ENCODE measurements at places on chromosomes 1 and 21.

DNA sequence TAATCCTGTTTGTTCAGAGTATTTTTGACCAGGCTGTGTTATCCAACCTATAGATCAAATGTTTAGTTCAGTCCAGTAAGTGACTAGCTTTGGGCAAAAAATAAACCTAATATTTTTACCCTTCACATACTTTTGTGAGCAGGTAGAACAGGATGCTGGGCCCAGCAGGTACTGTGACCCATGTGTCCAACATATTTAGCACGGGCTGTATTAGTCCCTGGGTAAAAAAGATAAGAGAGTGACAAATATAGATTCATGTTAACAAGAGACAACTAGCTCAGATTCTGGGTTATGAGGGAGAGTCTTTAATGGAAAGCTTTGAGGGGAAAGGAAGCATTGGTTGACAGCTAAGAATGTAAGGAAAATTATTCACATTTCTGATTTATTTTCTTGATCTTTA, 43.1 kb downstream of the OLFM3 start:
- H3K4me1 ChIP-seq = no peaks in the 10 kb centered on the region
- no peaks in the 10 kb centered on the region for H3K36me3 ChIP-seq
- H3K4me3 ChIP-seq = no peak overlapping the region
- no peak for DNase-seq

- no peaks in the 10 kb centered on the region for H3K27me3 ChIP-seq
- H3K27ac ChIP-seq = no peak within 1 kb of the TSS
- H3K4me3 ChIP-seq = peak within 1 kb of the TSS; percentile 60
- no peaks in the 10 kb centered on the region for H3K4me1 ChIP-seq
- H3K36me3 ChIP-seq = no peaks in the 10 kb centered on the region
Measured at GRCh38 chr1:22710701-22711049, at the start of gene EPHB2. EPHB2 (plus strand) TSS chr1:22710839; CDS start chr1:22710983, 144 bp downstream.

GRCh38 chr1:46556822-46557221, 5.4 kb upstream of the KNCN start:
- no peaks in the 10 kb centered on the region for H3K27me3 ChIP-seq
- no peak overlapping the region for H3K27ac ChIP-seq
- H3K4me1 ChIP-seq = no peaks in the 10 kb centered on the region
- H3K36me3 ChIP-seq = no peaks in the 10 kb centered on the region

- no peak for DNase-seq
- no peaks in the 10 kb centered on the region for H3K36me3 ChIP-seq
- no peaks in the 10 kb centered on the region for H3K27me3 ChIP-seq
Measured at GRCh38 chr1:202023001-202023433, 12.6 kb downstream of the ELF3 start.

GRCh38 chr1:183106746-183107145, 79.3 kb upstream of the LAMC2 start:
- no peak overlapping the region for H3K27ac ChIP-seq
- peaks cover 3% of the 10 kb centered on the region for H3K4me1 ChIP-seq
- H3K27me3 ChIP-seq = no peaks in the 10 kb centered on the region
- DNase-seq = no peak
- no peak overlapping the region for H3K4me3 ChIP-seq

- no peak overlapping the region for H3K27ac ChIP-seq
- no peaks in the 10 kb centered on the region for H3K27me3 ChIP-seq
Measured at GRCh38 chr1:222347627-222348026, 200.3 kb downstream of the HHIPL2 start.

DNA sequence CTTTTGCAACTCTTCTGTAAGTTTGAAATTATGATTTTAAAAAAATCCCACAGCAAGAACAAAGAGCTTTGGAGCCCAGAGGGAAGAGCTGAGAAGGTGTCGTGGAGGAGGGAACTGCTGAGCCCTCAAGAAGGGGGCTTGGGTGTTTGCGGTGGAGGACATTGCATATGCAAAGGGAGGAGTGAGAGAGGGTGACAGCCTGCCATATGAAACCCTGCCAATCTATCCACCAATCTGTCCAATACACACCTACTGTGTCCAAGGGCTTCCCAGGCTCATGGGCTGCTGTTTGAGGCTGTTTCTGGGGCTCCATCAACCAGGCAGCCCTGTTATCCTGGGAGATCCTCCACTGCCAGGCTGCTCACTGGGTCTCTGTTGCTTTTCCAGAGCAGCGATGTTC, 15.2 kb downstream of the WNT4 start:
- no peaks in the 10 kb centered on the region for H3K36me3 ChIP-seq
- H3K27me3 ChIP-seq = no peaks in the 10 kb centered on the region
- no peak overlapping the region for H3K27ac ChIP-seq
- DNase-seq = no peak

DNA sequence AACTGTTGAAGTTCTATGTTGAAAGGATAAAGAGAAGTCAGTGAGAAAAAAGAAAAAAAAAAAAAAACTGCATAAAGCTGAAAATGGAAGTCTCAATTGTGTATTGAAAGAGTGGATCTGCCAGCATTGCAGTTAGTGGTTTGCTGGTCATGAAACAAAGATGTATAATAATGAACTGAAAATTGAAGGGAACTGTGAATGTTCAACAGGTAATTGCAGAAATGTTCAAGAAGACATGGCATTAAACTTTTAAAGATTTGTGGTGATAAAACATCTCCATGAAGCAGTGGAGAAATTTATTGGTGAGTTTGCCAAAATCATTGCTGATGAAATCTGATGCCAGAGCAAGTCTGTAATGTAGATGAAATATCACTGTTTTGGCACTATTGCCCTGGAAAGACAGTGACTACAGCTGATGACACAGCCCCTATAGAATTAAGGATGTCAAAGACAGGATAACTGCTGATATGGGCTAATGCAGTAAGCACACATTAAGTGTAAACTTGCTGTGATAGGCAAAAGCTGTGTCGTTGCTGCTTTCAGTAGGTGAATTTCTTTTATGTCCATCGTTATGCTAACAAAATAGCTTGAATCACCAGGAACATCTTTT, 71.0 kb downstream of the RD3 start:
- H3K4me1 ChIP-seq = no peaks in the 10 kb centered on the region
- H3K36me3 ChIP-seq = no peaks in the 10 kb centered on the region
- no peak for DNase-seq
- no peak overlapping the region for H3K4me3 ChIP-seq

- H3K27ac ChIP-seq = no peak overlapping the region
- DNase-seq = no peak
- H3K4me3 ChIP-seq = no peak overlapping the region
- no peaks in the 10 kb centered on the region for H3K36me3 ChIP-seq
Measured at GRCh38 chr1:114155706-114156105, 2.0 kb upstream of the SYT6 start.

GRCh38 chr1:175402336-175402735, 209.8 kb upstream of the KIAA0040 start:
- H3K4me3 ChIP-seq = no peak overlapping the region
- H3K27me3 ChIP-seq = no peaks in the 10 kb centered on the region
- H3K4me1 ChIP-seq = no peaks in the 10 kb centered on the region
- no peak for DNase-seq
- no peak overlapping the region for H3K27ac ChIP-seq

GRCh38 chr1:96772972-96773371, 51.4 kb downstream of the PTBP2 start:
- H3K36me3 ChIP-seq = no peaks in the 10 kb centered on the region
- no peak overlapping the region for H3K4me3 ChIP-seq
- no peak overlapping the region for H3K27ac ChIP-seq
- no peak for DNase-seq
- no peaks in the 10 kb centered on the region for H3K27me3 ChIP-seq

DNA sequence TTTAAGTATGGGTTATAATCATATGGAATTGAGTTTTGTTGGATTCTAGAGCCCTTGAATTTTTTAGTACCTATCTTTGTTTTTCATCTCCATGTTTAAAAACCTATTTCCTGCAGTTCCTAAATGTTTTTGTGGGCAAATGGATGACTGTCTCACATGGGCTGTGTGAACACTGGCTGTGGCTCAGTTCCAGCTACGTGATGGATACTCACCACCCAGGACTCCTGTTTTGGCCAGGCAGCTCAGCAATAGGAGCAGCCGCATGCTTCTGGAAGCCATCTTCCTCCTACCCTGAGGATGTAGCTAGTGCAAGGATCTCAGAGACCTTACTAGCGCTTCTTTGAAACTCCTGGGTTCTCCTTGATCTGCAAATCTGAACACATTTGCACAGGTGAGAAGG, 2.8 kb downstream of the REG4 start:
- no peaks in the 10 kb centered on the region for H3K4me1 ChIP-seq
- H3K27ac ChIP-seq = no peak overlapping the region
- H3K4me3 ChIP-seq = no peak overlapping the region
- H3K27me3 ChIP-seq = no peaks in the 10 kb centered on the region
- DNase-seq = no peak

- H3K27me3 ChIP-seq = no peaks in the 10 kb centered on the region
- H3K27ac ChIP-seq = no peak overlapping the region
- no peak overlapping the region for H3K4me3 ChIP-seq
- DNase-seq = no peak
Measured at GRCh38 chr1:224592636-224593582, 23.2 kb upstream of the CNIH3 start.

DNA sequence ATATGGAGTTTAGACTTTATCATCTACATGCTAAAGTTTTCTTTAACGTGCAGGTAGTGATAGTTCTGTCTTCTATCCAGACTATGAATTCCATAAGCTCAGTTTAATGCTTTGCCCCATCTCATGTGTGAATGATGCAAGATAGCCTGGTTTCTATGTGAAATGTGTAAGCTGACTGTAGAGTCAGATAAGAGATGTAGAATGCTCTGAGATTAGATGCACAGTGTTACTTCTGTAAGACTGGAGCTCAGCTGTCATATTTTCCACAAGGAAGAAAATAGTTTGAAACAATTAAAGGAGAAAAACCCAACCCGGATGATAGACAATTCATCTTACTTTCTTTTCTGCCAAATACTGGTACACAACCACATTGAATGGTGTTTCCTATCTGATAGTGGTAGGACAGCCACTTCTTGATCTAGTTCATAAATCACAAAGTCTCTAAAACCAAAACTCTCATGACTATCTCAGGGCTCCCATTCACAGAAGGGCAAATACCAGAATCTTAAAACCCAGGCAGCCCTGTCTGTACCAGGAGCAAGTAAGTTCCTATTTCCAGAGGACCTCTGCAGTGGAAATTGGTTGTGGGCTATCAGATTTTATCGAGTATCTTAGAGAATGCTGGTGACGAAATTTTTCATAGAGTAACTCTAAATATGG, 50.6 kb downstream of the TBX15 start:
- no peak for DNase-seq
- H3K4me3 ChIP-seq = no peak overlapping the region
- no peaks in the 10 kb centered on the region for H3K4me1 ChIP-seq
- no peaks in the 10 kb centered on the region for H3K27me3 ChIP-seq
- H3K36me3 ChIP-seq = no peaks in the 10 kb centered on the region

- H3K36me3 ChIP-seq = no peaks in the 10 kb centered on the region
- no peak for DNase-seq
- H3K4me1 ChIP-seq = no peaks in the 10 kb centered on the region
- H3K4me3 ChIP-seq = no peak overlapping the region
- no peaks in the 10 kb centered on the region for H3K27me3 ChIP-seq
- H3K27ac ChIP-seq = no peak overlapping the region
Measured at GRCh38 chr1:199978408-199978940, 49.0 kb upstream of the NR5A2 start.

- H3K4me3 ChIP-seq = no peak overlapping the region
- no peaks in the 10 kb centered on the region for H3K4me1 ChIP-seq
- DNase-seq = peak; percentile 96
- no peaks in the 10 kb centered on the region for H3K27me3 ChIP-seq
Measured at GRCh38 chr1:226634166-226634588, 85.6 kb downstream of the STUM start.

DNA sequence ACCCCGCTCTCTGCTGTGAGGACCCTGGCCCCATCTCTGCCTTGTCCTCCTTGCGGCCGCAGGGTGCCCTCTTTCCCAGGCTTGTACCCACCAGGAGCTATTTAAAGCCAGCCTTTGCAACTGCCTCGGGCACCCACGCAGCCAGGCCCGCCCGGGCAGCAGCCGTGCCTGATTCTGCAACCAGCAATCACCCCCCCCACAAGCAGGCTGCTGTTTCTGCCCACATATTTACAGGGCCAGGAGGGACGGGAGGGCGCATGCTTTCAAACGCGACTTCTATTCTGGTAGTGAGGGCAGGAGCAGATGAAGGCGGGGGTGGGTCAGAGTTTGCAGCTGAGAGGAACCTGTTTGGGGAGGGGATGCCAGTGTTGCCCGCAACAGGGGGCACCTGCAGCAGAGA, 13.6 kb downstream of the GABRD start:
- H3K36me3 ChIP-seq = no peaks in the 10 kb centered on the region
- no peak for DNase-seq
- H3K4me1 ChIP-seq = no peaks in the 10 kb centered on the region
- H3K27ac ChIP-seq = no peak overlapping the region
- H3K4me3 ChIP-seq = no peak overlapping the region
- H3K27me3 ChIP-seq = no peaks in the 10 kb centered on the region

All from aorta (tissue), 5 donors.